Naive thymus-derived CD4-positive, alpha-beta T cell (primary cell): ENCODE measurements at places on chromosomes 1 and 21. TPM values are rescaled to one million over a fixed set of nuclear protein-coding genes. Genes with fewer than 3 reads are reported as not detected.
A peak's percentile ranks its signal among the peaks of the same experiment; 100 is the strongest.

DNA sequence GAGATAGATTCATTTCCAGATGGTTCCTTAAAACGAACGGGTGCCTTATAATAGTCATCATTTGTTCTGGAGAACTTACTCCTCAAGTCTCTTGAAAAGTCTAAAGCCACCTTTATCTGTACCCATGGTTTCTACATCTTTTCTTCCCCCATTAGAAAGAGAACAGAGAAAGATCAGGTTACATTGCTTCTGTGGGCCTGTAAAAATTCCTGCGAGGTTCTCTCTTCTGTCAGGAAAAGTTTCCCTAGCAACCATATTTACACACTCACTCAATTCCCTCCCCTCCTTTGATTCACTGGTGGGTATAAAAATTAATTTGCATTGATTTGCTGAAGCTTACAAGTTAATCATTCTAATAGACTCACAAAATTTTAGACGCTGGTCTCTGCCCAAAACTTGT, 6.7 kb downstream of the PHC2 start:
- DNase-seq = no peak
- no peaks in the 10 kb centered on the region for H3K27me3 ChIP-seq
- no peak overlapping the region for H3K4me3 ChIP-seq
- no peaks in the 10 kb centered on the region for H3K36me3 ChIP-seq
- no peak overlapping the region for H3K27ac ChIP-seq

USP21 gene
- 38.6 TPM for total RNA-seq

GRCh38 chr1:18249631-18250030, 142.0 kb downstream of the IGSF21 start:
- no peaks in the 10 kb centered on the region for H3K36me3 ChIP-seq
- no peak overlapping the region for H3K4me3 ChIP-seq
- no peaks in the 10 kb centered on the region for H3K4me1 ChIP-seq
- H3K27ac ChIP-seq = no peak overlapping the region
- no peaks in the 10 kb centered on the region for H3K27me3 ChIP-seq
- DNase-seq = no peak

GRHL3 gene
- total RNA-seq = not detected

- H3K4me3 ChIP-seq = no peak overlapping the region
- DNase-seq = no peak
- H3K36me3 ChIP-seq = no peaks in the 10 kb centered on the region
- H3K4me1 ChIP-seq = no peaks in the 10 kb centered on the region
Measured at GRCh38 chr1:59768792-59769735, 45.7 kb upstream of the HOOK1 start.

CCDC24 gene
- total RNA-seq = 0.40 TPM

DNA sequence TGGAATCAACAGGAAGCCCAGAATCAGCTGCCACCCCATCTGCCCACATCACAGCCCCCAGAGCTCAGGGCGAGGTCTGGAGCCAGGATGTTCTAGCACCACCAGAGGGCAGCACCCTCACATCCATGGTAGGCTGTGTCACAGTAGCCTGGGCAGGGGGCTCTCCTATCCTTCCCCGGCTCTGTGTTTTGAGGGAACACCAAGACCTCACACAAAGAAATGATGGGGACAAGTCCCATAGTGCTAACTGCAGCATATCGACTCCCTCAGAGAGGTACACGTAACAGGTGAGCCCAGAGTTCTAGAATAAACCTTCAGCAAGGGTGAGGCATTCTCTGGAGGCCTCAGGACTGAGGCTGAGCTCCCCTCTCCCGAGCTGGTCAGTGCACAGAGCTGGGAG, 2.3 kb upstream of the KCNC4 start:
- no peaks in the 10 kb centered on the region for H3K36me3 ChIP-seq
- H3K4me1 ChIP-seq = peaks cover 14% of the 10 kb centered on the region
- H3K27ac ChIP-seq = peak overlapping the region; percentile 5
- H3K4me3 ChIP-seq = no peak overlapping the region
- DNase-seq = peak; percentile 81

DNA sequence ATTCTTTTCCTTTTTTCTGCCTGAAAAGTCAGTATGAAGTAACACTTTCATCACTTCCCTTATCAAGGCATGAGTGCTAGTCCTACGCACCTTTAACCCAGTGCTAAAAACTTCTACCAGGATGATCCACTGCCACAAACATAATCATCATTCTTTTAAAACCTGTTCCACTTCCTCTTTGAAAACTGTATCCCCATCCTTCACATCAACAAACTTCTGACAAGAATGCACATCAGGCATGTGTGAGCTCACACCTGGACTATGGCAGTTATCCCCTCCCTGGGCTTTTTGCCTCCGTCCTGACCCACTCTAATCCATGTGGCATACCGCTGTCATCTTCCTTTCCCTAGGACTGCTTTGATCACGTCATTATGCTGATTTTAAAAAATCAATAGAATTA, 70.2 kb downstream of the ESRRG start:
- H3K4me3 ChIP-seq = no peak overlapping the region
- H3K4me1 ChIP-seq = no peaks in the 10 kb centered on the region
- H3K36me3 ChIP-seq = no peaks in the 10 kb centered on the region
- DNase-seq = no peak
- H3K27me3 ChIP-seq = no peaks in the 10 kb centered on the region
- no peak overlapping the region for H3K27ac ChIP-seq

GRCh38 chr1:154342836-154343472, 17.6 kb downstream of the ATP8B2 start:
- no peaks in the 10 kb centered on the region for H3K27me3 ChIP-seq
- peak; percentile 67 for DNase-seq
- peak overlapping the region; percentile 61 for H3K27ac ChIP-seq
- peaks cover 82% of the 10 kb centered on the region for H3K4me1 ChIP-seq
- peaks cover 35% of the 10 kb centered on the region for H3K36me3 ChIP-seq

NHLH1 gene
- 0.58 and 0.69 TPM in 2 replicates for total RNA-seq

MYOG gene
- total RNA-seq = not detected

DNA sequence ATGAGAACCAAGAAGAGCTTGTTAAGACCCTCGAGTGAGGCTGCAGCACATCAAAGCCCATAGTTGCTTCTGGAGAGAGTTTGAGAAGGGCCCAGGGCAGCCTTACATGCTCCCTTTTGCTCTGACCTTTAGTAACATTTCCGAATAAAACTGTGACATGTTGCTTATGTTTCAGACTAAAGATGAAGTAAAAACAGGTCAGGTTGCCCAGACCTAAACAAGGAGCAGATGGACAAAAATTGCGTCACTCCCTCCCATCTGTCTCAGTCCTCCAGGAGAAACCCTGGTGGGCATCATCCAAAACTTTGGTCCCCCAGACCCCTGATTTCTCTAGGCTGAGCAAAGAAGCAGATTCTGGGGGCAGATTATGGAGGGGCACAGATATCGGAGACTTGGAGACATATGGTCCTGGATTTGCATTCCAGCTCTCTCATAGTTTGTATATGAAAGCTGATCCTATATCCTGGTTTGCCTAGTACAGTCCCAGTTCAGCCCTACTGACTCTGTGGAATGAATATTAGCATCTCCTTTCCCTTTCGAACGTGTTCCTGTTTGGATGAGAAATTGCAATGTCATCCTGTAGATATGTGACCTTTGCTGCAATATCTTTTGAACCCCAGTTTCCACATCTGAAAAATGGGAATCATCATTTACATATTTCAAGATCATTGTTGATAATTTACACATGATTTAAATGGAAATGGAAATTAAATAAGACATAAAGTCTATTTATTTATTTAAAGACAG, 304.9 kb upstream of the USP24 start:
- H3K4me3 ChIP-seq = no peak overlapping the region
- H3K4me1 ChIP-seq = no peaks in the 10 kb centered on the region
- no peak overlapping the region for H3K27ac ChIP-seq

DNA sequence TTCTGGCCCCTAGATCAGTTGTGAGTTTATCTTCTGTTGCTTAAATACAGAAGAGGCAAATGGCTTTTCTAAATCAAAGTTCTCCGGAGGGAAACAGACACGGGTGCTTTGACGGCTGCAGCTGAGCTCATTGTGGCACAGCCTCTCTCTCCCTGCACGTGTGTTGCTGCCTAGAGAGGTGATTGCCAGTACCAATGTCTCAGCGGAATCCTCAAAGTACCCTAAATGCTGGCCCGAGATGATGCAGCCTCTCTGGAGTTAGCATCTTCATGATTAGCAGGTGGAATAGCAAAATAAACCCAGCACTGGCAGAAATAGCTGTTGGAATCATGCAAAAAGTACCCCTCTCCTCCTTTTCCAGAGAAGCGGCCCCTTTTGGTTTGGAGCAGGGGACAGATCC, 192.2 kb downstream of the PRDM2 start:
- H3K27me3 ChIP-seq = peaks cover 10% of the 10 kb centered on the region
- H3K36me3 ChIP-seq = no peaks in the 10 kb centered on the region
- DNase-seq = no peak
- H3K4me3 ChIP-seq = no peak overlapping the region

- H3K27ac ChIP-seq = no peak overlapping the region
- no peak for DNase-seq
- H3K36me3 ChIP-seq = peaks cover 55% of the 10 kb centered on the region
- H3K4me3 ChIP-seq = no peak overlapping the region
- peaks cover 46% of the 10 kb centered on the region for H3K4me1 ChIP-seq
Measured at GRCh38 chr21:34812504-34813265, 143.9 kb downstream of the CLIC6 start.

METTL18 gene
- total RNA-seq = 21.1 TPM

NAXE gene
- total RNA-seq = 40.7 TPM

DNA sequence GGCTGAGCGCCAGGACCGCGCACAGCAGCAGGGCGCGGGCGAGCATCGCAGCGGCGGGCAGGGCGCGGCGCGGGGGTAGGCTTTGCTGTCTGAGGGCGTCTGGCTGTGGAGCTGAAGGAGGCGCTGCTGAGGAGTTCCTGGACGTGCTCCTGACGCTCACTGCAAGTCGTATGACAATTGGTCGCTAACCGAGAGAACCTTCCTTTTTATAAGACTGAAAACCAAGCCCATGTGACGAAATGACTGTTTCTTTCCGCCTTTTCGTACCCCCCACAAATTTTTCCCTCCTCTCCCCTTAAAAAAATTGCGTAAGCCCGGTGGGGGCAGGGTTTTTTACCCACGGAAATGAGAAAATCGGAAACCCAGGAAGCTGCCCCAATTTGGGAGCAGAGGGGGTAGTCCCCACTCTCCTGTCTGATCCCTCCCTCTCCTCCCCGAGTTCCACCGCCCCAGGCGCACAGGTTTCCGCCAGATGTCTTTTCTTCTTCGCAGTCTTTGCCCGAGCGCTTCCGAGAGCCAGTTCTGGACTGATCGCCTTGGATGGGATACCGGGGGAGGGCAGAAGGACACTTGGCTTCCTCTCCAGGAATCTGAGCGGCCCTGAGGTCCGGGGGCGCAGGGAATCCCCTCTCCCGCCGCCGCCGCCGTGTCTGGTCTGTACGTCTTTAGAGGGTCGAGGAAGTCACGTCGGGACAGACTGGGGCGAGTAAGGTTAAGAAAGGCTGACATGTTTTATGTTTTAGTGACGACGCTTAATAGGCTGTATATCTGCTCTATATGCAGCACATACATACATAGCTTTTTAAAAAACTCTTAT, at the start of gene PTGS2:
PTGS2 (minus strand) TSS at position 179 of the 817 bp plus-strand sequence; CDS start at position 46, 133 bp downstream.
- peaks cover 4% of the 10 kb centered on the region for H3K27me3 ChIP-seq
- H3K36me3 ChIP-seq = no peaks in the 10 kb centered on the region
- peak; percentile 1 for DNase-seq

GRCh38 chr1:17507915-17508314, 31.6 kb upstream of the ARHGEF10L start:
- no peak overlapping the region for H3K4me3 ChIP-seq
- H3K27ac ChIP-seq = no peak overlapping the region
- DNase-seq = no peak
- no peaks in the 10 kb centered on the region for H3K36me3 ChIP-seq
- H3K4me1 ChIP-seq = no peaks in the 10 kb centered on the region
- H3K27me3 ChIP-seq = peaks cover 3% of the 10 kb centered on the region

CNR2 gene
- total RNA-seq = 0.19 TPM

RPTN gene
- not detected for total RNA-seq

OPRD1 gene
- total RNA-seq = not detected
